ENCODE measurements at places on chromosomes 11 and 22. TPM values are rescaled to one million over a fixed set of nuclear protein-coding genes. Genes with fewer than 3 reads are reported as not detected.

- H3K4me3 ChIP-seq, result no peak overlapping the region
- no peak for DNase-seq
- no peak overlapping the region for H3K27ac ChIP-seq
- no peaks in the 10 kb centered on the region for H3K4me1 ChIP-seq
Measured at GRCh38 chr22:50318698-50319411, 8.0 kb downstream of the DENND6B start.

DNA sequence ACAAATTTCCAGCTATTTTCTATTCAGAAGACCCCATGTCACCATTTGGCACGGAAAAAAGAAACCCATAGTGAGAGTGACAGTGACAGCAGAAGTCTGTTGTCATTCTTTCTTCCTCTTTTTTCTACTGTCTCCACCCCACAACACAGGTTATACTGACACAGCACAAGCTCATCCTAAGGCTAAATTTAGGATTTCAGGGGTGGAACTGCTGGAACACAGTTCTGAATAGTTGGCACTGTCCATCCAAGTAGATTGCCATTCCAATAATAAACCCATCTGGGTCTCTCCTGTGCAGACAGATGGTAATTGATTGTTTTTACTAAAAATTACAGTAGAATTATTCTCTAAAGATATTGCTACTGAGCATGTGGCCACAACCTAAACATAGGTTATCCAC, 95.2 kb upstream of the C11orf87 start:
- H3K4me1 ChIP-seq, result no peaks in the 10 kb centered on the region
- no peak for DNase-seq
- H3K27ac ChIP-seq, result no peak overlapping the region
- no peak overlapping the region for H3K4me3 ChIP-seq
- H3K36me3 ChIP-seq, result no peaks in the 10 kb centered on the region

GRCh38 chr11:122181372-122181771, 65.4 kb upstream of the BLID start:
- DNase-seq, result no peak
- H3K27me3 ChIP-seq, result no peaks in the 10 kb centered on the region
- H3K27ac ChIP-seq, result peak overlapping the region; percentile 65
- H3K4me3 ChIP-seq, result no peak overlapping the region

DNA sequence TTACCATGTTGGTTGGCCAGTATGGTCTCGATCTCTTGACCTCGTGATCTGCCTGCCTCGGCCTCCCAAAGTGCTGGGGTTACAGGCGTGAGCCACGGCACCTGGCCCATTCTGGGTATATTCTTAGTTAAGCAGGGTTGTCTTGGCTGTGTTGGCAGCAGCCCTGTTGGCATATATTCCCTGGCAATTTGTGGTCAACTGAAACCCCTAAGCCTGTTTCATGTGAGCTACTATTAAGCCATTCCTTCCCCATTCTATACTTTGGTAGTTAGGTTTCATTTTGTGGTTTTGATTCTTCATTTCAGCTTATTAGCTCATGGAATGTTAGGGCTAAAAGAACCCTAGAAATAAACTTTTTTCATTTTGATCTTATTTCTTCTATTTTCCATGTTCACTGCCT, 22.2 kb upstream of the IL18BP start:
- H3K4me3 ChIP-seq, result no peak overlapping the region
- H3K36me3 ChIP-seq, result peaks cover 2% of the 10 kb centered on the region
- no peak for DNase-seq
- H3K4me1 ChIP-seq, result no peaks in the 10 kb centered on the region
- no peak overlapping the region for H3K27ac ChIP-seq
- no peaks in the 10 kb centered on the region for H3K27me3 ChIP-seq

DNA sequence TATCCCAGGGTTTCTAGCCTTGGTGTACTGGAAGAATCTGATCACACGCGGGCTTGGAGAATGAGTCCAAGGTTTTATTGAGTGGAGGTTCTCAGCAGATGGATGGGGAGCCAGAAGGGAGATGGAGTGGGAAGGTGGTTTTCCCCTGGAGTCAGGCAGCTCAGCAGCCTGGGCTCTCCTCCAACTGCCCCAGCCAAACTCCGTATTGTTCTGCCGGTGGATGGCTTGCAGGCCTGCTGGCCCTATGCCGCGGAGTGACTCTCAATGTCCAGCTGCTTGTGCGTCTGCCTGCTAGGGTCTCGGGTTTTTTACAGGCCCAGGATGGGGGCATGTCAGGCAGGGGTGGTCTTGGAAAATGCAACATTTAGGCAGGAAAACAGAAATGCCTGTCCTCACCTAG, 162.4 kb upstream of the LMO1 start:
- DNase-seq, result no peak
- H3K4me3 ChIP-seq, result no peak overlapping the region
- no peak overlapping the region for H3K27ac ChIP-seq
- H3K4me1 ChIP-seq, result no peaks in the 10 kb centered on the region
- no peaks in the 10 kb centered on the region for H3K36me3 ChIP-seq

GRCh38 chr11:20064961-20065405, 95.3 kb downstream of the DBX1 start:
- H3K27ac ChIP-seq, result no peak overlapping the region
- no peak for DNase-seq
- H3K36me3 ChIP-seq, result peaks cover 80% of the 10 kb centered on the region
- peaks cover 51% of the 10 kb centered on the region for H3K4me1 ChIP-seq
- H3K4me3 ChIP-seq, result no peak overlapping the region

GRCh38 chr11:122248131-122248530, 132.1 kb upstream of the BLID start:
- no peaks in the 10 kb centered on the region for H3K27me3 ChIP-seq
- H3K27ac ChIP-seq, result no peak overlapping the region
- H3K4me3 ChIP-seq, result no peak overlapping the region

DNA sequence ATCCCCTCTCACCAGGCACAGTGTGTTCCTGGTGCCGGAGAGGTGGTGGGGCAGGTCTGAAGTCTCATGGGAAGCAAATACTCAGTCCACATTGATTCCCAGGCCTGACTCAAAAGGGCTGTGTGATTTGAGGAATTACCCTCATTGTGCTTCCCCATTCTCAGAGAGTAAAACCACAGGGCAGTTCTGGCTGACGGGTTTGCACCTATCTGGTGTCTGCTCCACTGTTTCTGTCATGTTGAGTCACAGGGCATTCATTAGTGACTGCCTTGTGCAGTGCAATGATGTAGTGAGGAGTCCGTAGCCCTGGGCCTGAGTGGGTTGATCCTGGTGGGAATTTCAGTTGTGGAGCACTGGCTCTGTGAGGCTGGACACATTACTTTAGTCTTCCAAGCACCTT, 85.2 kb upstream of the ARHGAP20 start:
- no peak overlapping the region for H3K4me3 ChIP-seq
- no peak for DNase-seq
- no peaks in the 10 kb centered on the region for H3K36me3 ChIP-seq
- no peaks in the 10 kb centered on the region for H3K27me3 ChIP-seq

GRCh38 chr11:73175551-73176144, 33.5 kb upstream of the FCHSD2 start:
- H3K27me3 ChIP-seq, result no peaks in the 10 kb centered on the region
- no peak for DNase-seq
- H3K4me3 ChIP-seq, result no peak overlapping the region

- H3K27ac ChIP-seq, result peak overlapping the region; percentile 17
- DNase-seq, result no peak
- no peaks in the 10 kb centered on the region for H3K36me3 ChIP-seq
- H3K4me3 ChIP-seq, result peak overlapping the region; percentile 64
Measured at GRCh38 chr22:37267661-37268413, 14.5 kb upstream of the CYTH4 start.

GRCh38 chr11:127226949-127227348, 226.4 kb upstream of the KIRREL3 start:
- H3K4me1 ChIP-seq, result no peaks in the 10 kb centered on the region
- H3K27ac ChIP-seq, result no peak overlapping the region
- no peak for DNase-seq
- H3K27me3 ChIP-seq, result no peaks in the 10 kb centered on the region

GRCh38 chr11:65560555-65561418, 2.6 kb upstream of the LTBP3 start:
- H3K36me3 ChIP-seq, result no peaks in the 10 kb centered on the region
- H3K27ac ChIP-seq, result peak overlapping the region; percentile 96
- DNase-seq, result peak; percentile 17
- no peaks in the 10 kb centered on the region for H3K27me3 ChIP-seq

DNA sequence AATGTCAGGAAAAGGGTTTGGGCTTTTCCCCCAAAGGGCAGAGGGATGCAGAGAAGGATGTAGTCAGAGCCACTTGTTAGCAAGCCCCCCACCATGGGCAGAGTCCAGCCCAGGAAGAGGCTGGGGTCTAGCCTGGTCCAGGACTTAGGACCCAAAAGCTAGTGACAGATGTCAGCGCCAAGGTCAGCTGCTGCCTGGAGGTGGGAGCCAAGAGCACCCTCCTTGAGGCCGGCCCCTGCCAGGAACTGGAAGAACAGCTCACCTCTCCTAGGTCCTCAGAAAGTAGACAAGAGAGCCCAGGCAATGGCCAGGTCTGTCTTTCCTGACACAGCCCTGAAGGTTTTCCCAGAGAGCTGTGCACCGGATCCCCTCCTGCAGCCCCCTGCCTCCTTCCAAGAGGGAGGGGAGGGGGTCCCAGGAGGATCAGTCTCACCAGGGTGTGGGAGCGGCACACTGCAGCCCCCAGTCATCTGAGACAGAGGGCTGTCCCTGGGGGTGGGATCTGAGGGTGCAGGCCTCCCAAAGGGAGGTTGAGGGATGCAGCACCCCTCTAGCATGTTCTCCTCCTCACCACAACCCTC, 14.6 kb upstream of the ARHGEF17 start:
- no peaks in the 10 kb centered on the region for H3K36me3 ChIP-seq
- H3K4me3 ChIP-seq, result no peak overlapping the region
- no peak for DNase-seq
- no peak overlapping the region for H3K27ac ChIP-seq
- peaks cover 12% of the 10 kb centered on the region for H3K4me1 ChIP-seq
- no peaks in the 10 kb centered on the region for H3K27me3 ChIP-seq

- H3K36me3 ChIP-seq, result no peaks in the 10 kb centered on the region
- no peak overlapping the region for H3K27ac ChIP-seq
- H3K4me1 ChIP-seq, result no peaks in the 10 kb centered on the region
- no peak overlapping the region for H3K4me3 ChIP-seq
- H3K27me3 ChIP-seq, result no peaks in the 10 kb centered on the region
Measured at GRCh38 chr11:21514316-21514715, 678.6 kb upstream of the ANO5 start.

The RANBP1 gene
- total RNA-seq, result 140 TPM

The CHRDL2 gene
- not detected for total RNA-seq

The CEND1 gene
- not detected for total RNA-seq

The SPDYC gene
- total RNA-seq, result not detected

The PDXP gene
- 6.3 TPM for total RNA-seq
